ENCODE measurements at places on chromosomes 6 and 20.

DNA sequence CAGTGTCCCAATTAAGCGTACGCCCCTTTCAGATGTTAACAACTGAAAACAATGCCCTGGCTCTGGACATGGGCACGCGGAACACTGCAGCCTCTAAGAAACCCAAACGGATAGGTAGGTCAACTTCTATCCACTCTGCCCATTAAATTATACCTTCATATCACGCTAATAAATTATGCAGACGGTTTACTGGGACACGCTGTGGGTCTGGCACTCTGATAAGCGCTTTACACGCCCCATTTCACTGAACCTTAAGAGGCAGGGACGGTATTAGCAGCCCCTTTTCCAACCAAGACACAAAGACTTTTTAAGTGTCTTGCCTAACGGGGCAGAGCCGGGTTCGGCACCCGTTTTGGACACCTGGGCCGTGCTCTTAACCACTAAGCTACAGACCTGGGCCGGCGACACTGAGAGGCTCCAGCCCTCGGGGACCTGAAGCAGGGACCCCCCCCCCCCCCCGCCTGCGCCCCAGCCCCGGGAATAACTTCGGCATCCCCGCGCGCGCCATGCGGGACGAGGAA is 744 bp downstream of the STAU1 start:
- no peak for DNase-seq

- no peak for DNase-seq
Measured at GRCh38 chr6:43817192-43817591, 47.2 kb downstream of the VEGFA start.

- no peak for DNase-seq
Measured at GRCh38 chr20:53681352-53682212, 87.9 kb upstream of the ZNF217 start.

GRCh38 chr6:66198062-66198624 is 491.1 kb upstream of the EYS start:
- DNase-seq: no peak

DNA sequence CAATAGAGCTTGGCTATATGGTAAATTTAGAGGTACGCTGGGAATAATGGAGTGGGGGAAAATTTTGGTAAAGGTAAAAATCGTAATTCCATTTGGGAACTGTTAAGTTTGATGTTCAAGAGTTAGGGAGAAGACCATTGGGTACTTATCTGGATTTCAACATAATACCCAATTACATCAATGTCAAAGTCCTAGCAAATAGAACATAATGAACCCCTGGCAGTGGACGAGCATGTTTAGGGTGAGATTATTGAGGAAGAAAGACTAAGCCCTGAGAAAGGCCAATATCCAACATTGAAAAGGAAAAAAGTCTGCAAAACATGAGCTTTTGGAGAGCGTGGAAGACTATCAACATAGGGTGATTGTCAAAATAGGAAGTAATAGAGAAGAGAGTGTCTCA is 106.6 kb downstream of the TSHZ2 start:
- DNase-seq: no peak

DNA sequence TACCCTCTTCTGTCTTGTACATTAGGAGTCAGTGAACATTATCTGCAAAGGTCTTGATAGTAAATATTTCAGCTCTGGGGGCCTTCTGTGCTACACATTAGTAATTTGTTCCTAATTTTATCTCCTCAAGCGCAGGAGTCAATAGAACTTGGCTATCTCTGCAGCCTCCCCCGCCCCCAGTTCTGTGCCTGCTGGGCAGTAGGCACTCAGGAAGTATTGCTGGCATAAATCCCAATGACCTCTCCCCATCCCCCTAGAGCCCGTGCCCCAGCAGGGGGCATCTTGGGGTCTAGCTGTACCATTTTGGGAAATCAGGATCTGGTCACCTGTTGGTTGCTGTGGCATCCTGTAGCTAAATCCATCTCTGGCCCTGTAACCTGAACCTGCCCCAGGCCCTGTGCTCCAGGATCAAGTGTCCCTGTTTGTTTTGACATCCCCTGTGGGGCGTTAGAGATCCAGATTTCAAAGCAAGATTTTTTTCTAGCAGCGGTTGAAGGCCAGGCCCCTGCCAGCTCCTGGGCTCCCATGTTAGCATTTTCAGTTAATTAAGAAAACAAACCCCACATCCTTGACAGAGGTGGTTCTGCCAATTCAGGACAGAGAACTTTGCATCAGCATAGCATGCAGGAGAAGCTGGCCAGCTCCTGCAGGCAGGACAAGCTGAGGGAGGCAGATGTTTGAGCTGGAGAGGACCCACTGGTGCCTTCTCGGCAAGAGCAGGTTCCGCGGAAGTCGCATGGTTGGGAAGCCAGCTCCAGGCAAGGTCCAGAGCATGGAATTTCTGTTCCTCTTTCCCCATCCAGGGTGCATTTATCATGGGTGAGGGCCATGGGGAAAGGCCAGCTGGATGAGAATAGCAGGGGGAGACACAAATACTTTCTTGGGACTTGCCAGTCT is 32.1 kb downstream of the DAAM2 start:
- no peak for DNase-seq

DNA sequence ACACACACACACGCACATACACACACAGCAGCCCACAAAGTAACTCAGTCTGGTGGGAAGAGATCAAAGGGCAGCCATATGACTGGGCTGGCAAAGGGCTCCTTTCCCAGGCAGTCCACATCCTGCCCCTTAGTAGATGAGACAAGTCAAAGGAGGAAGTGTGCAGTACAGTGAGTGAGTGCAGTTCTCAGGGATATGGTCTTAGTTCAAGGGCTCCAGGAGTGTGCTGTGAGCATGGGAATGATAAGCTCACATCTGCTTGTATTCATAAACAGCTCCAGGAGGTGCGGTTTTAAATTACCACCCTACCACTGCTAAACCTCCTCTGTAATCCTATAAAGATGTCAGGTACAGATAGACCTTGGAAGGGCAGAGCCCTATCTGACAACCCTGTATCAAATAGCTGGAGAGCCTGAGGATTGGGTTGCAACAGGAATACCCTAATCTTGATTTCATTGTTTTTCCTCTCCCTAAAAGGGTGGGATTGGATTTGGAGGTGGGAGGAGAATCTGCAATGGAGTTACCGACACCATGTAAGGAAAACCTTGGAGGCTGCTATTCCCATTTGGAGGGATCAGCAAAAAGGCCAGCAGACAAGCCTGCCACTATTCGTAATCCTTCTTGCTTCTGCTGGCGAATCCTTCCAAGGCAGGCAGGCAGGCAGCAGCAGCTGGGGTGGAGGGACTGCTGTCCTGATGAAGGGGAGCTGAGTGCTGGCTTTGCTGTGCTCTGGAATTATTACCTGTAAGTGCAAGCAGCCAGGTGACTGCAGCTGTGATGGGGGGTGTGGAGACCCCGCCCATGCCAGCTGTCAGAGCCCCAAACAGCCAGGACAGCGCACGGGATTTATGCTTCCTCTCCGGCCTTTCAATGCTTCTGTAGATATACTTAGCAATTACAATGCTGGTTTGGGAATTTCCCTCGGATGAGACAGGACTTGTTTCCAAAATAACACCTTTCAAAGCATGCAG is 342.7 kb downstream of the PRL start:
- no peak for DNase-seq

DNA sequence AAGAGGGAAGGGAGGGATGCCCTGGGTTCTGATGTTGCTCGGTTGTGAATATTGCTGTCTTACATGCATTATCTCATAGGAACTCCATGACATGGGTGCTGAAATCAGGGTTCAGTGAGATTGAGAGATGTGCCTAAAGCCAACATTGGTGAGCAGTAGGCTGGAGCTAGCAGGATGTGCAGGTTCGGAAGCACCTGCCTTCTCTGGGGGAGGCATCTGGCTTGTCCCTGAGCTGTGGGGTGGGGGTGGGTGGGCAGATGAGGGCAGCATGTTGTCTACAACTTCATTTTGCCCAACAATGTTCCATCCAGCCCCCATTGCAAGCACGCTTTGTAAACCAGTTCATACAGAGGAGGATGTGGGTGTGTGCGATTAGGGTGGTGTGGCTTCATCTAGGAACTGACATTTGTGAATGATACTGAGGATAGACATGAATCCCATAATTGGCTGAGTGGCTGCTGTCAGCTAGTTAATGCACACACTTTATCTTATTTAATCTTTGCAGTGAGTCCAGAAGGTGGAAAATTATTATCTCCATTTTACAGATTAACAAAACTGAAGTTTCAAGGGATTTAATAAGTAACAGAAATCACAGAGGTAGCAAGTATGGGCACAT is 119.4 kb downstream of the SYNDIG1 start:
- no peak for DNase-seq

DNA sequence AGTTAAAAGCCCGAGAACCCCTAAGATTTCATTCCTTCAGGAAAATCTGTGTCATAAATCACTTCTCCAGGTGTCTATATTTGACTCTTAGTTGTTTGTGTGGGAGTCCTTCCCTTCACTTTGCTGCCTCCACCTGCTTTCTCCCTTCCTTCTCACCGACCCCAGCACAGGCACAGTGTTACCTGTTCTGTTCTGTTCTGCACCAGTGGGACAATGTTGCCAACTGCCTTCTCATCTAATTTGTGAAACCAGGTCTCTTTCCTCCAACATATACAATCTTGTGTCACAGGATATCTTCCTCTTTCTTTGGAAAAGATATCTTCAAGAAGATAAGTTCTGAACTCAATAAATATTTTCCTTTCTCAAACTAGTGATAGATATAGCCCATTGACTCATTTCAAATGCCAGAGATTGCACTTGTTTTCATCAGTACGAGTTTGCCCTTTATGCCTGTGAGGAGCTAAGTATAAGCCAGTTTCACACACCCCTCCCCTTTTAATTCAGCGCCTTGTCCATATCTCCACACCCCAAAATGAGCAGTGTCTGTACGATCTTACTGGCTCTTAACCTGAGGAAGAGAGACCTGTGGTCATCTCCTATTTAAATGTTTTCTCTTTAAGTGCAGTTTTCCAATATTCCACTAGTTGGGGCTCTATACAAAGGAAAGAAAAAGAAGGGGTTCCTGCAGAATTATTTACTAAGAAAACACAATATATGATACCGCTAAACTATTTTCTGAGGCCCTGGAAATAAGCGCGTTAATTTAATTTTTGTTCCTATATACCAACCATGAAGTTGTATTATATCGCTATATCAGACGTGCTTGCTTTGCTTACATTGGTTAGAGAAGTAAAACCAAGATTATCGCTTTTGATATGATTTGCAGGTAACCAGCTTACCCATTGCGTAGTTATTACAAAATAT is 81.6 kb upstream of the PREP start:
- DNase-seq: no peak

DNA sequence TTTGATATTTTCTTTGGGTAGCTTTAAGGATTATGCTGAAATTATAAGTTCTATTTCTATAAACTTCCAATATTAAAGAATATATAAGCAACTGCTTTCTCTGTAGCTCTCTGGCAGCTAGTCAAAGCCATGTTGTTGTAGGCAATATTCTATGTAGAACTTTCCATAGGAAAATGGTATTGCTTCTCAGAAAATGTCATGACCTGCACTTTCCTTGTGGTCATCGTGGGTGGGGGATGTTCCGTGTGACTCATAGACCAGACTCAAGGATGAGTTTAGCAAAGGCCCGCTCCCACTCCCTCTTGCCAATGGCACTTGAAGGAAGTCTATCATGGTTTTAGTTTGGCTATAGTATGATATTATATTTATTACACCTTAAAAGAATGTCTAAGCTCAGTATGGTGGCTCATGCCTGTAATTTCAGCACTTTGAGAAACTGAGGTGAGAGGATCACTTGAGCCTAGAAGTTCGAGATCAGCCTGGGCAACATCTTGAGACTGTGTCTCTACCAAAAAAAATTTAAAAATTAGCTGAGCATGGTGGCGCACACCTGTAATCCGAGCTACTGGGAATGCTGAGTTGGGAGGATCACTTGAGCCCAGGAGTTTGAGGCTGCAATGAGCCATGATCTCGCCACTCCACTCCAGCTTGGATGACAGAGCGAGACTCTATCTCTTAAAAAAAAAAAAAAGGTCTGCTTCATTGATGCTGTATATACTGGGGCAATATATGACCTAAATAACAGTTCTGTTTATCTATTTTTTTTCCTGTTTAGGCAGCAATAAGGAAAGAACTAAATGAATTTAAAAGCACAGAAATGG is 36.6 kb upstream of the LTV1 start:
- DNase-seq: peak; percentile 69

GRCh38 chr6:54266400-54266923 is 41.8 kb upstream of the TINAG start:
- DNase-seq: no peak

- no peak for DNase-seq
Measured at GRCh38 chr6:19632230-19632629, 204.9 kb upstream of the ID4 start.

GRCh38 chr6:13294499-13295069 is 33.8 kb downstream of the TBC1D7 start:
- no peak for DNase-seq

DNA sequence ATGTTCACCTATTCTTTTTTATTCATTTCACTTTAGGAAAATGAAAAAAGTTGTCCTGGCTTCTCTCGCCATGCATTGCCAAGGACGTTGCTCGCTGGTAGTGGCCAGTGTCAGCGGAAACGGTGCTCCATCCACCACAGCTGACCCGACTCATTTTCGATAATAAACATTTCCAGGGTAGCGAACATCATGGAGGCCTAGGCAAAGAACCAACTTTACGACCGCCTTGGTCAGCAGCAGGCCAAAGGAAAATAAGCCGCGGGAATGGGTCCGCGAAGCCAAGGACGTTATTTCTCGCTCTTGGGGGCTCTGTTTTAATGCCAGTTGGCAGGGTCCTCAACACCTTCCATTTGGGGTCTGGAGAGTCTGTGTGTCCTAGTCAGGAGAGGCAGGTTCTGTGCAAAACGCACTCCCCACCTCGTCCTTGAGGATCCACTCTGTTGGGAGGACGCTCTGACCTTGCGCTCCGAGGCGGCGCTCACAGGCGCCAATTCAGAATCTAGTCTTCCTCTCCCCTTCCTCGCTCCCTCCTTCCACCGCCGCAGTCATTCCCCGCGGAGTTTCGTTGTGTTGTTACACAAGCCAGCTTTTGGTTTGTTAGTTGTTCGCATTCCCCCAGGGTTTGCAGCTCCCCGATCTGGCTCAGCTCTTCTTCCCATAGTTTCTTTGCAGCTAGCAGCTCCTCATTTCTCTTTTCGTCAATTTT is 4.1 kb upstream of the PAX1 start:
- DNase-seq: no peak

DNA sequence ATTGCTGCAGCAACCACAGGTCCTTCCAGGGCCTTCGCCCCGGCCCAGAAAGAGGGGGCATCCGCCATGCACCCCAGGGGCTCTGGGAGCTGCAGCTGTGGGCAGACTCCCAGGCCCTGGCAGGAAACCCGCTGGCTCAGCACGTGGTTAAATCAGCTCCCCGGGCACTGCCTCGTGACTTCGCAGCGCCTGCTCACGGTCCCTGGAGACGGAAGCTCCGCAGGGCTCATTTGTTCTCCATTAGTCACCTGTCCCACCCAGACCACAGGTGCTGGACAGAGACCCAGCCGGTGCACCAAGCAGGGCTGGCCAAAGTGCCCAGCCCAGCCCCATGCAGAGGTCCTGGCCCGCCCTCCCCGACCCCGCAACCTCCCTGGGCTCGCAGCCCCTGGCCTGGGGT is 14.7 kb downstream of the KCNQ2 start:
- no peak for DNase-seq

DNA sequence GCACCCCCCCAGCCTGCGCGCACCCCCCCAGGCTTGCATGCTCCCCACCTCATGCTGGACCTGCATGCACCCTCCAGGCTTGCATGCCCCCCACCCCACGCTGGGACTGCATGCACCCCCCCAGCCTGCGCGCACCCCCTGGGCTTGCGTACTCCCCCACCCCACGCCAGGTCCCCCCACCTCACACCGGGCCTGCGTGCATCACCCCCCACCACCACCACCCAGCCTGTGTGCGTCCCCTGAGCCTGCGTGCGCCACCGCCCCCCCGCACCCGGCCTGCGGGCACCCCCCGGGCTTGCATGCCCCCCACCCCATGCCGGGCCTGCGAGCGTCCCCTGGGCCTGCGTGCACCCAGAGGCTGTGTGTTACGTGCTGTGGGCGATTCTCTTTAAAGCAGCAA is 61.0 kb upstream of the SLCO4A1 start:
- no peak for DNase-seq
